Brain microvascular endothelial cell (primary cell): ENCODE measurements at places on chromosomes 1 and 21.

- no peak for DNase-seq
These were observed 992 bp downstream of the TENT5C start for GRCh38 chr1:117606649-117607430.

GRCh38 chr1:11273595-11274234 is 717 bp downstream of the UBIAD1 start:
- no peak for DNase-seq

GRCh38 chr1:227397354-227397978 is 79.2 kb upstream of the CDC42BPA start:
- no peak for DNase-seq

DNA sequence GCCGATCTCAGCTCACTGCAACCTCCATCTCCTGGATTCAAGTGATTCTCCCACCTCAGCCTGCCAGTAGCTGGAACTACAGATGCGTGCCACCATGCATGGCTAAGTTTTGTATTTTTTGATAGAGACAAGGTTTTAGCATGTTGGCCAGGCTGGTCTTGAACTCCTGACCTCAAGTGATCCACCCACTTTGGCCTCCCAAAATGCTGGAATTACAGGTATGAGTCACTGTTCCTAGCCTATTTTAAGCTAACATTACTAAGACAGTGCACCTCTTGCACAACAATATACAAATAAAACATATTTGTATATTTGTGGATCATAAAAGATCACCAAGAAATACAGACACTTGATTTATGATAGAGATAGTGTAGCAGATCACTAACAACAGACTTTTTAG is 139.1 kb downstream of the DUSP10 start:
- DNase-seq, result no peak

DNA sequence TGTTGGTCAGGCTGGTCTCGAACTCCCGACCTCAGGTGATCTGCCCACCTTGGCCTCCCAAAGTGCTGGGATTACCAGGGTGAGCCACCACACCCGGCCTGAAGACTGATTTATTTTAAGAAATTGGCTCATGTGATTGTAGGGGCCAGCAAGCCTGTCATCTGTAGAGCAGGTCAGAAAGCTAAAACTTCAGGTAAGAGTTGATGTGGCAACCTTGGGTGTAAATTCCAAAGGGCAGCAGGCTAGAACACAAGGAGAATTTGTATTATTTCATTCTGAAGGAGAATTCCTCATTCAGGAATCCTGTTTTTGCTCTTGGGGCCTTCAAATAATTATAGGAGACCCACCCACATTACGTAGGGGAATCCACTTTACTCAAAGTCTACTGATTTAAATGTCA is 728.7 kb downstream of the LTN1 start:
- DNase-seq, result no peak

GRCh38 chr1:170307426-170307825 is 161.7 kb downstream of the NTMT2 start:
- no peak for DNase-seq

GRCh38 chr1:229037806-229038405 is 233.0 kb upstream of the RAB4A start:
- DNase-seq, result no peak

DNA sequence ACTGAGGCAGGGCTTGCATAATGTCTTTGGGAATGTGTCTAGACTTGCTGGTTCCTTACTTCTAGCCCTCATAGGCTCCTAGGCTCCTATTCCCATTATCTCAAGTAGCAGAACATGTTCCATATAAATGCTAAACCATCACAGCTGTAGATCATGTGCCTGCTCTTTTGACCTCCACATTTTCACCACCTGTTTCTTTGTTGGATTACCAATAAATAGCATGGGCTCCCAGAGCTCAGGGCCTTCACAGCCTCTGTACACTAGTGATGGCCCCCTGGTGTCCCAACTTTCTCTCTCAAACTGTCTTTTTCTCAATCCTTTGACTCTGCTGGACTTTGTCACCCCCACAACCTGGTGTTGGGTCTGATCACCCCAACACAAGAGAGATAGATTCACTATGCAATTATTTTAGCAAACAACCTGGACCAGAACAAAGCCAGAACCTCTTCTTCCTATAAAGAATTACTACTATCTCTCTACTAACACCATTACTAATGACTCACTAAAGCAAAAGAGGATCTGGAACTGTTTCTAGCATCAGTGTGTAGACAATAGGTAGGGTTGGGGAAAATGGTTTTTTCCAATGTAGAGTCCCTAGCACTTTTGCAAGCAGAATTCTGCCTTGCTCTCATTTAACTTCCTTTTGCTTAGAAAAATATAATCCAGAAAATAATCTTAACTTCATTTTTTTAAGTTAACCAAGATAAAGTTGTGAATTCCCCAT is 51.7 kb downstream of the WLS start:
- DNase-seq, result no peak

- DNase-seq, result peak; percentile 83
These were observed 48.4 kb downstream of the COLGALT2 start for GRCh38 chr1:183989078-183989577.

DNA sequence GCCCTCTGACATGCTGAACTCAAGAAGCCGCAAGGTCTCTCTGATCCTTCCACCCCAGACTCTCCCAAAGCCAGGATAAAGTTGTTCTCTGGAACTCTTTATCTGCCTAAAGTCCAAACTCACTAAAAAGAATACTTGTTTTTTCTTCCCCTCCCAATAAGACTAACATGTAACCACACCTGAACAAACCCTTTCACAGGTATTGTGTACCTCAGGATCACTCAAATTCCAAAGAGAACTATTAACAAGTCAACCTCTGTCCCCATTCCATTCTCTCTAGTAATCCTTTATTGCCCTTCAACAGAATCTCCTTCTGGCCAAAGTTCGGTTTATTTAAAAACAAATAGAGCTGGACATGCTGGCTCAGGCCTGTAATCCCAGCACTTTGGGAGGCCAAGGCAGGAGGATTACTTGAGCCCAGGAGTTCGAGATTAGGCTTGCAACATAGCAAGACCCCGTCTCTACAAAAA is 4.1 kb upstream of the TOE1 start:
- DNase-seq, result no peak
